ENCODE measurements at places on chromosomes 13 and 19.

GRCh38 chr13:110985541-110985940 lies 70.7 kb upstream of the ANKRD10 start:
- no peaks in the 10 kb centered on the region for H3K4me1 ChIP-seq
- no peaks in the 10 kb centered on the region for H3K36me3 ChIP-seq
- H3K27me3 ChIP-seq, result no peaks in the 10 kb centered on the region
- H3K4me3 ChIP-seq, result no peak overlapping the region

- H3K36me3 ChIP-seq, result no peaks in the 10 kb centered on the region
- no peaks in the 10 kb centered on the region for H3K4me1 ChIP-seq
- no peak overlapping the region for H3K27ac ChIP-seq
- no peak for DNase-seq
- H3K27me3 ChIP-seq, result no peaks in the 10 kb centered on the region
- no peak overlapping the region for H3K4me3 ChIP-seq
Measured at GRCh38 chr13:92136449-92137155, 738.2 kb downstream of the GPC5 start.

DNA sequence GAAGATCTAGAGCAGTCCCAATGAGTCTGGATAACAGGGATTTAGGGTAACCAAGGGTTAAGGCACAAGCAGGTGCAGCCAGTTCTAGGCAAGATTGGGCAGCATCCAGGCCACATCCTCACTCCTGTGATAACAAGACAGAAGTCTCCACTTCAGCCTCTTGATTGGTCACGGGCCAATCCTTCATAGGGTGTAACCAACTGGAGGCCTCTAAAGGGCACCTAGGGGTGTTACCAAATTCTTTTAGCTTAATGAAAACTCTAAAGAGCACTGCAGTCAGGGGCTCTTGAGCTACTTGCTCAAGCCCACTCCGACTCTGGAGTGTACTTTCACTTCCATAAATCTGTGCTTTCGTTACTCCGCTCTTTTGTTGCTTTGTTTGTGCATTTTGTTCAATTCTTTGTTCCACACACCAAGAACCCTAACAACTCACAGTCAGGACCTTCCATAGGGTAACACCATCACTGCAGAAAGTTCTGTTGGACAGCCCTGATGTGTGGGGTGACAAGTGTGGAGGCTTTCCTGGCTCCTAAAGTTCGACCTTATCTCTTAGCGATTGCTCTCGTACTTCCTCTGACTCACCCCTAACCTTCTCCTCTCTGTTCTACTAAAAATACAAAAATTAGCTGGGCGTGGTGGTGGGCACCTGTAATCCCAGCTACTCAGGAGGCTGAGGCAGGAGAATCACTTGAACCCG lies 36.1 kb downstream of the ZSWIM9 start:
- H3K27ac ChIP-seq, result no peak overlapping the region
- H3K4me1 ChIP-seq, result no peaks in the 10 kb centered on the region
- H3K4me3 ChIP-seq, result no peak overlapping the region
- DNase-seq, result peak; percentile 40
- H3K27me3 ChIP-seq, result no peaks in the 10 kb centered on the region
- peaks cover 2% of the 10 kb centered on the region for H3K36me3 ChIP-seq

DNA sequence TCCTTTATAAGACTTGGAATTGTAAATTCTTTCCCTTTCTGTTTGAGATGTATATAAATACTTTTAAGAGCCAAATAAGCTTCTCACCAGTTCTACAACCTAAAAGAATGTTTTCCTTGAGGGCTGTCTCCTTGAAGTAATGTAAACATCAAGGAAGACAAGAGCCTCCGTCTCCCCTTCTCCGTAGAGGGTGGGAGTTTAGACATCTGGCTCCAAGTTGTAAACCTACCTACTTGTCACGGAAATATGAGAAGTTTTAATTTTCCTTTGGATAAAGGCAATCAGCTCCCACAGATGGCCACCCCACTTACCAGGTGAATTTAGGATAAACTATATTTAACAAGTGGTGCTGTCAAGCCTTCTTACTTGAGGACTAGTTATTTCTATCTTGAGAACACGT lies 237.9 kb downstream of the NALCN start:
- DNase-seq, result no peak
- H3K27me3 ChIP-seq, result no peaks in the 10 kb centered on the region
- no peak overlapping the region for H3K27ac ChIP-seq
- H3K36me3 ChIP-seq, result no peaks in the 10 kb centered on the region

GRCh38 chr19:23311551-23311950 lies 61.4 kb upstream of the ZNF724 start:
- DNase-seq, result no peak
- no peaks in the 10 kb centered on the region for H3K36me3 ChIP-seq
- H3K27me3 ChIP-seq, result no peaks in the 10 kb centered on the region
- H3K27ac ChIP-seq, result no peak overlapping the region
- no peak overlapping the region for H3K4me3 ChIP-seq

DNA sequence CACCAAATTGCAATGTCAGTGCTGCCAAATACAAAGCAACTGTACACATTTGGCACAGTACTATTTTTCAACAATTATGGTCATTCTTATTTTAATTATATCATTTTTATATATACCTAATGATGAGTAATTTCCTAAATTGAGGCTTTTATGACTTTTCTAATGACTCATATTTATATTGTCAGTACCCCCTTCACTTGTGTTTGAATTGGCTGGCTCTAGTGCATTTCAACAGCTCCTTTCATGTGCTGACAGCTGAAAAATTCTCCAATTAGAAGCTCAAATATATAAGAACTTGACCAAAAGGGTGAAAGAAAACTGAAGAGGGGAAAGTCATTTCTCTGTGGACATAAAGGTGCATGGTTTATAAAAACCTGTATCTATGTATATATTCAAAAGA lies 263.3 kb downstream of the SLITRK1 start:
- DNase-seq, result no peak
- H3K4me3 ChIP-seq, result no peak overlapping the region
- no peaks in the 10 kb centered on the region for H3K27me3 ChIP-seq
- no peak overlapping the region for H3K27ac ChIP-seq

DNA sequence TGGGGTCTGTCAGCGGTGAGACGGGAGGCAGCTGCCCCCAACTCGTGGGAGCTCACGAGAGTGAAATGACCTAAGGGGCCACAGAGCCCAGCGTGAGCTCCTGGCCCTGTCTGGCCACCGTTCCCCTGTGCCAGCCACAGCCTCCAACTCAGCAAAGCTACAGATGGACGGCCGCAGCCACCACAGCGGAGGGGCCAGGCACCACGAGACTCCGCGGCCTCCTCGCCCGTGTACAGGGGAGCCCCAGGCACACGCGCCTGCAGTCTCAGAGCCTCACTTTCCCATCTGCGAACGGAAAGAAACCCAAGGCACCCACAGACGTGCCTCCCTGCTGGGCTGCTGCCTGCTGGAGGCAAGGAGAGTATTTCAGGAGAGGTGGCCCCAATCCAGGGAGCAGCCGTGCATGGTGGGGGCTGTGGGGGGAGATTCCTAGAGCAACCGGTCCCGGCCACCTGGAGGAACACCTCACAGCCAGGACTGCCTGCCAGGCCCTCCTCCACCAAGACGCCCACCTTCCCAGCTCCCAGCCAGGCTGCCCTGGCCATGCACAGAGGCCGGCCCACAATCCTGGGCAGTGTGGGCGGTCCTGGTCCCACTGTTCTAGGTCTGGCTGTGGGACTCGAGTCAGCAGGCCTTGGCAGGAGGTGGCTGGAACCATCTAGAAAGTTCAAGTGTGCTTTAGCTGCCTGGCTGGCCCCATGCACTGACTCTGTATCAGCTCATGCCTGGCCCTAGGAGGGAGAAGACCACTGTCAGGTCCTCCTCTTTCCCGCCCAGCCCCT lies 1.9 kb downstream of the MKNK2 start:
- H3K4me1 ChIP-seq, result peaks cover 11% of the 10 kb centered on the region
- DNase-seq, result no peak
- no peak overlapping the region for H3K27ac ChIP-seq
- H3K27me3 ChIP-seq, result no peaks in the 10 kb centered on the region

DNA sequence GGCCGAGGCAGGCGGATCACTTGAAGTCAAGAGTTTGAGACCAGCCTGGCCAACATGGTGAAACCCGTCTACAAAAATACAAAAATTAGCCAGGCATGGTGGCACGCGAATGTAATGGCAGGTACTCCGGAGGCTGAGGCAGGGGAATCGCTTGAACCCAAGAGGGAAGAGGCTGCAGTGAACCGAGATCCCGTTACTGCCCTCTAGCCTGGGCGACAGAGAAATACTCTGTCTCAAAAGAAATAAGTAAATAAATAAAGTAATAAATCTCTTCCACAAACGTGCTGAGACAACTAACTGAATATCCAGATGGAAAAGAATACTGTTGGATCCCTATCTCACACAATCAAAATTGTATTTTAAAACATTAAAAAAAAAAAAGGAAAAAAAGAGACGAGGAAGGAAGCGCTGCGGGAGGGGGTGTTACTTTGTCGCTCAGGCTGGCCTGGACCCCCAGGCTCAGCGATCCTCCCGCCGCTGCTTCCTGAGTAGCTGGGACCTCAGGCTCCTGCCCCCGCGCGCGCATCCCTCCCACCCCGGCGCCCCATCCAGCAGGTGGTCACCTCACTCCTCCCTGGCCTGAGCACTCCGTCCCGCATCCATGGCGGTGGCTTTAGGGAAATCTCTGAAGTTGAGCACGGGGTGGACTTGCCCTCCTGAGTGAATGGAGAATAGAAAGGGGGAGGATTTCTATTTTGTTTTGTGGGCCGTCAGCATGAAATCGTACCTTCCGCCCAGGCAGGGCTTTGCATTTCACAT lies 628 bp upstream of the ZNF813 start:
- H3K27me3 ChIP-seq, result no peaks in the 10 kb centered on the region
- H3K27ac ChIP-seq, result peak overlapping the region; percentile 84
- no peaks in the 10 kb centered on the region for H3K36me3 ChIP-seq
- no peaks in the 10 kb centered on the region for H3K4me1 ChIP-seq
- DNase-seq, result peak; percentile 38
- H3K4me3 ChIP-seq, result peak overlapping the region; percentile 98

GRCh38 chr19:41217741-41218140 lies 1.3 kb upstream of the AXL start:
- no peak for DNase-seq
- no peak overlapping the region for H3K27ac ChIP-seq
- H3K4me1 ChIP-seq, result peaks cover 4% of the 10 kb centered on the region
- H3K27me3 ChIP-seq, result no peaks in the 10 kb centered on the region

DNA sequence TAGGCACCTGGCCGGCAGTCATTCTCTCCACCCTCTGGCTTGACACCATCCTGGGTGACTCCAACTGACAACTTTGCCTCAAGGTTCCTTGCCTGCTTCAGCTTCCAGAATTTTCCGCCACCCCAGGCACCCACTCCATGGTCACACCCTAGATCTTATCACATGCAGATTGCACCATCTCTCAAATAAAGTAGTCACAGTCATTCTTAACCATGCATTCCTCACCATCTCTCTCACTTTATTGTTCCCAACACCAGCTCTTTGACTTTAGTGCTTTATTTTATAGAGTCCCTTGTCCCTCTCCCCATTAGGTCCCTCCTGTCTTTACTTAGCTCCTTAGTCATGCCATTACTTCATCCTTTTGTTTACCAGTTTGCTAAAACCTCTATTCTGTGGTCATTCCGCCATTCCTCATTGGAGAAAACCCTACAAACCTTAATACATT lies 351.7 kb downstream of the SPRY2 start:
- H3K36me3 ChIP-seq, result no peaks in the 10 kb centered on the region
- no peak overlapping the region for H3K27ac ChIP-seq
- H3K27me3 ChIP-seq, result no peaks in the 10 kb centered on the region
- no peak overlapping the region for H3K4me3 ChIP-seq
- no peaks in the 10 kb centered on the region for H3K4me1 ChIP-seq

- H3K4me1 ChIP-seq, result no peaks in the 10 kb centered on the region
- no peak overlapping the region for H3K27ac ChIP-seq
- H3K4me3 ChIP-seq, result no peak overlapping the region
- no peaks in the 10 kb centered on the region for H3K27me3 ChIP-seq
- no peaks in the 10 kb centered on the region for H3K36me3 ChIP-seq
Measured at GRCh38 chr19:35978832-35979365, 16.1 kb upstream of the SDHAF1 start.

- H3K27me3 ChIP-seq, result no peaks in the 10 kb centered on the region
- H3K4me3 ChIP-seq, result no peak overlapping the region
- no peaks in the 10 kb centered on the region for H3K4me1 ChIP-seq
- DNase-seq, result no peak
Measured at GRCh38 chr13:100633461-100633860, 41.1 kb downstream of the TMTC4 start.

- peaks cover 39% of the 10 kb centered on the region for H3K36me3 ChIP-seq
- H3K4me3 ChIP-seq, result no peak overlapping the region
- H3K27me3 ChIP-seq, result no peaks in the 10 kb centered on the region
- H3K4me1 ChIP-seq, result peaks cover 26% of the 10 kb centered on the region
- H3K27ac ChIP-seq, result no peak overlapping the region
- DNase-seq, result no peak
Measured at GRCh38 chr13:110331362-110331761, 24.3 kb downstream of the COL4A2 start.

- peaks cover 24% of the 10 kb centered on the region for H3K36me3 ChIP-seq
- H3K27ac ChIP-seq, result no peak overlapping the region
- no peaks in the 10 kb centered on the region for H3K27me3 ChIP-seq
Measured at GRCh38 chr19:10126213-10126639, 6.5 kb upstream of the EIF3G start.

GRCh38 chr19:15126131-15126910 lies 19.1 kb downstream of the SYDE1 start:
- no peaks in the 10 kb centered on the region for H3K27me3 ChIP-seq
- peak overlapping the region; percentile 2 for H3K27ac ChIP-seq
- H3K4me1 ChIP-seq, result peaks cover 11% of the 10 kb centered on the region
- peak overlapping the region; percentile 72 for H3K4me3 ChIP-seq
- H3K36me3 ChIP-seq, result 0 out of 2 replicates have a peak, but pooled peaks cover 7% of the 10 kb centered on the region

DNA sequence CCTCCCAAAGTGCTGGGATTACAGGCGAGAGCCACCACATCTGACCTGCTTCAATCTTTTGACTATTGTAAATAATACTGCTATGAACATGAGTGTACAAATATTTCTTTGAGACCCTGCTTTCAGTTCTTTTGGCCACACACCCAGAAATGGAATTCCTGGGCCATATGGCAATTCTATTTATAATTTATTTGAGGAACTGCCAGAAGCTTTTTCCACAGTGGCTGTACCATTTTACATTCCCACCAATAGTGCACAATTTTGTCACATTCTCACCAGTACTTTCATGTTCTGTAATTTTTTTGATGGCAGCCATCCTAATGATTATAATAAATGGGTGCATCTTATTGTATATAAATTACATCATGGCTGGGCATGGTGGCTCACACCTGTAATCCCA lies 13.7 kb upstream of the FCER2 start:
- DNase-seq, result no peak
- no peak overlapping the region for H3K4me3 ChIP-seq
- H3K4me1 ChIP-seq, result no peaks in the 10 kb centered on the region
- H3K27me3 ChIP-seq, result no peaks in the 10 kb centered on the region
- no peaks in the 10 kb centered on the region for H3K36me3 ChIP-seq
- no peak overlapping the region for H3K27ac ChIP-seq

DNA sequence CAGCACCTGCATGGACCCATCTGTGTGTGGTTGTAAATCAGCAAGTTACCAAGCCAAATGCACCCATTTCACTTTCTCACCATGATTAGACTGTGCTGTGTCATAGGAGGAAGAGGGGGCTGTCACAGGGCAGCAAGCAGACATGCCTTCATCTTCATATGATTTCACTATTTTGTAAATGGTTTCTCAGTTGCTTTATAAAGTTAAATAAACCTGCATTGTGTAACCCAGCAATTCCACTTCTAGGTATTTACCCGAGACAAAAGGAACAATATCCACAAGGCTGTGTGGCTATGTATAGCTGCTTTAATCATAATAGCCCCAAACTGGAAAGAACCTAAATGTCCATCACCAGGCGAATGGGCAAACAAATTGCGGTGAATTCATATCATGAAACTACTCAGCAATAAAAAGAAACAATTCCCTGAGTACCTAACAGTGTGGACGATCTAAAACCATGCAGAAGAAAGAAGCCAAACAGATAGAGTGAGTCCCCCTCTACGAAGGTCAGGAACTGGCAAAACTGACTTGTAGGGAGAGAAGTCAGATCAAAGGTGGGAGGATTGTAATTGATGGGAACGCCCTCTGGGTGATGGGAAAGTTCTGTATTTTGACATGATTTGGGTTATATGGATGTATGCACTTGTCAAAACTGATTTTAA lies 185.4 kb downstream of the COL4A1 start:
- H3K27ac ChIP-seq, result no peak overlapping the region
- no peaks in the 10 kb centered on the region for H3K27me3 ChIP-seq
- DNase-seq, result no peak

All from SJCRH30 (cell line).